ENCODE measurements at places on chromosomes 16 and 17. TPM values are rescaled to one million over a fixed set of nuclear protein-coding genes. Genes with fewer than 3 reads are reported as not detected.
A peak's percentile ranks its signal among the peaks of the same experiment; 100 is the strongest.

MEIOC gene
- total RNA-seq, result not detected

ABI3 gene
- not detected for total RNA-seq

TOM1L1 gene
- 6.4 TPM for total RNA-seq

PPP1R27 gene
- 0.81 TPM for total RNA-seq

ITGB3 gene
- not detected for total RNA-seq

DNA sequence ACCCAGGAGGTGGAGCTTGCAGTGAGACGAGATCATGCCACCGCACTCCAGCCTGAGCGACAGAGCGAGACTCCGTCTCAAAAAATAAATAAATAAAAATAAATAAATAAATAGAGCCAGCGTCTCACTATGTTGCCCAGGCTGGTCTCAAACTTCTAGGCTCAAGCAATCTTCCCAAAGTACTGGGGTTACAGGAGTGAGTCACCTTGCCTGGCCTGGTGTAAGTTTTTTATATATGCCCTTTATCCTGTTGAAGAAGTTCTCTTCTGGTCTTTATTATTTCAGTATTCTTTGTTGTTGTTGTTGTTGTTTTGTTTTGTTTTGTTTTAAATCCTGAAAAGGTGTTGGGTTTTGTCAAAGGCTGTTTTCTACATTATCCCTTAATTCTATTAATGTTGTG lies 30.1 kb upstream of the ABCC1 start:
- H3K36me3 ChIP-seq, result no peaks in the 10 kb centered on the region
- no peak overlapping the region for H3K27ac ChIP-seq
- H3K27me3 ChIP-seq, result peaks cover 2% of the 10 kb centered on the region

DNA sequence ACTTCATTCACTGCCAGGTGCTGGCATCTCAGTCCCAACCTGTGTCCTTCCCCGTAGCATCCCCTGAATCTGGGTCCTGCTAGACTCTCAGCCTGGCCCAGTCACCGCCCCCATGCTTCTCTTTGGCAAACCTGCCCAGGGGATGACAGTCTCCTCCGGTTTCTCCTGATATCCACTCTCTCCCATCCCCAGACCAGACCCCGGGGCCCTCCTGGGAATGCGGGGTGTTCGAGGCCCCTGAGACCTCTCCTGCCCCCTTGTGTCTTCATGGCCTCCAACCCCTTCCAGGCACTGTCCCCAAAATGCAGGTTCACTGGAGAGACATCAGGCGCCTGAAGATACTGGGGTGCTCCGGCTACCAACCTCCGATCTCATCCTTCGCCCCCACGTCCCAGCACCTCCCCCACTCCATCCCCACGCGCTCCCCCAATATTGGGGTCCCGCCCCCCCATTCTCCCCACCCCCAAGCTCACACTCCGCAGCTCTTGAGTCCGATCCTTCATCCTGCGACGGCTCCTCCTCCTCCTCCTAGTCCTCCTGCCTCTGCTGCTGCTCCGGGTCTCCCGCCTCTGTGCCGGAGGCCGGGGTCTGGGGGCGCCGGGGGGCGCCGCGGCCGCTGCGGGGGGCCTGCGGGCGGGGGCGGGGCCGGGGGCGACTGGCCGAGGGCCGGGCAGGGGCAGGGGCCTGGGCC lies 399 bp downstream of the STX1B start:
- H3K36me3 ChIP-seq, result no peaks in the 10 kb centered on the region
- H3K4me1 ChIP-seq, result peaks cover 19% of the 10 kb centered on the region
- peak; percentile 42 for DNase-seq
- H3K27me3 ChIP-seq, result peaks cover 7% of the 10 kb centered on the region
- peak overlapping the region; percentile 68 for H3K27ac ChIP-seq

DNA sequence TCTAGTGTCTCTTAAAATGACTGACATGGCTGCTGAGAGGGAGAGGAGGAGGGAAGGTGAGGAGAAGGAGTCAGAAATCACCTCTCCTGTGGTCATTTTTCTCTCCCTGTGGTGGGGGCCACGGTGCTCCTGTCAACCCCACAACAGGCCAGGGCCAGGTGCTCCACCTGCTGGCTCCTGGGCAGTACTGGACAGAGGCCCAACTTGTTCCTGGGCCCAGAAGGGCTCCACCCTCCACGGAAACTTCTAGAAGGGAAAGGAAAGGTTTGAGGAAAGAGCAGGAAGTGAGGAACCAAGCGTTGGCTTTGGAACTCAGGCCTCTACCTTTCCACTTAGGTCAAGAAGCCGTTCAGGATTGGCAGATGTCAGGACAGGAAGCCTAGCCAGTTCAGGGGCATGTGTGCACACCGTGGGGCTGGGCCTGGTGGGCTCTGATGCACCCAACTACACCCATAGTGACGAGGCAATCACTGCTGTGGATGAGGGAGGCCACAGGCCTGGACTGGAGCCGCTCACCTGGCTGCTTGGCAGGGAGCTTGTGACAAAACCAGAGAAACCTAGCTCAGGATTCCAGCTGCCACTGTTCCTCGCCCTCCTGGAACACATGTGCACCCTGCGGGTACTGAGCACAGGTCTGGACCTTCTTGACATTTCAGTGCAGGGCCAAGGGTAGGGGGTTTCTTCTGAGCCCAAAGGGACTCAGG lies 36.1 kb downstream of the WNT3 start:
- no peak for DNase-seq
- peaks cover 16% of the 10 kb centered on the region for H3K27me3 ChIP-seq
- peaks cover 5% of the 10 kb centered on the region for H3K4me1 ChIP-seq

DNA sequence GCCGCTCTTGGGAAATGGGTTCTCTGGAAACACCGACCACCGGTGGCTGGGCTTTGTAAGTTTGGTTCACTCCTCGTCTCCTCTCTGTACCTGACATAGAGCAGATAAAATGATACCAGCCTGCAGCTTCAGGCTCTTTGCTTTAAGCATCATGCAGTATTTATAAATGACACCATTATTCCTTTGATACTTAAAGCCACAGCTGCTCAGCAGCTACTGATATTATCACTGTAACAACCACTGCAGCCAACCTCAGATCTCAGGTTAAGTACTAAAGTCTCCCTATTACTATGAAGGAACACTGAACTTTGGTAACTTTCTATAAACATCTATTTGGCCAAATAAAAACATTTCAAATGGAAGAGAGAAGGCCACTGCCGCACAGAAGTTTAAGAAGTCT lies 34.6 kb downstream of the PDIA2 start:
- H3K27me3 ChIP-seq, result peaks cover 2% of the 10 kb centered on the region
- no peak for DNase-seq
- no peak overlapping the region for H3K27ac ChIP-seq
- no peaks in the 10 kb centered on the region for H3K36me3 ChIP-seq
- H3K4me3 ChIP-seq, result no peak overlapping the region

DNA sequence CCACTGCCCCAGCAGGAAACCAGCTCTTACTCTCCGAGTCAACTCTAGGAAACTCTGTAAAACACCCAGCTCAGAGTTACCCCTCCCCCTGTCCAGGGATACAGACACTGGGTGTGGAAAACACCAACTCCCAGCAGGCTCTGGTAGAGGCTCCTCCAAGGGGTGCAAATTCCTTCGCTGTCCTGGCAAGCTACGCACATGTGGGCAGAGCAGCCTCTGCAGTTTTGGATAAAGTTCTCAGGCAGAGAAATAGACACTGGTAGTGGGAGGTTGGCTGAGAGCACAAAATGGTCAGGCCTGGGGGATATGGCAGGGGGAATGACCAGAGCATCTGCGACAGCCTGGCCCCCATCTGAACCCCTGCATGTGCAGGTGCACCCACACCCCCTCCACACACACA lies 146.9 kb upstream of the SDK2 start:
- DNase-seq, result no peak
- H3K27me3 ChIP-seq, result peaks cover 5% of the 10 kb centered on the region
- no peak overlapping the region for H3K4me3 ChIP-seq
- H3K36me3 ChIP-seq, result peaks cover 4% of the 10 kb centered on the region
- peaks cover 14% of the 10 kb centered on the region for H3K4me1 ChIP-seq

DNA sequence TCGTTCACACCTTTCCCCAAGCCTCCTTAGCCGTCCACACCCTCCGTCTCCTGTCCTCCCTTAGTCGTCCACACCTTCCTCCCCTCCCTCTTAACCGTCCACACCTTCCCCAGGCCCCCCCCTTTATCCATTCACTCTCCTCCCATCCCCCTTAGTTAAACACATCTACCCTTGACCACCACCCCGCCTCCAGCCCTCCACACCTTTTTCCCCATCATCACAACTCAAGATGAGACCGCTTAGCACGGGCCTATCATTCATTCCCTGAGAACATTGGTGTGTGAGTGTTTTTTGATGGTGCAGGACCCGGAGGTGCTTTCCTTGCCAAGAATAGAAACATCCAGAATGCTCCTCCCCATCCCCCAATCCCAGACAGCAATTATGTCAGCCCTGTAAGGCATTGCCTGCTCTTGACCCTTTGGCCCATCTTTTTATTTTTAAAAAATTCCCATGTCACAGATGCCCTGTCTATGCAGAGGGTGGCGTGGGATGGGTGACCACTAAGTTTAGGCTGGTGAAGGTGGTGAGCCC lies 1.4 kb downstream of the TENT4B start:
- H3K27ac ChIP-seq, result peak overlapping the region; percentile 31
- DNase-seq, result no peak
- H3K36me3 ChIP-seq, result no peaks in the 10 kb centered on the region
- H3K4me1 ChIP-seq, result peaks cover 17% of the 10 kb centered on the region
- H3K27me3 ChIP-seq, result peaks cover 10% of the 10 kb centered on the region

DNA sequence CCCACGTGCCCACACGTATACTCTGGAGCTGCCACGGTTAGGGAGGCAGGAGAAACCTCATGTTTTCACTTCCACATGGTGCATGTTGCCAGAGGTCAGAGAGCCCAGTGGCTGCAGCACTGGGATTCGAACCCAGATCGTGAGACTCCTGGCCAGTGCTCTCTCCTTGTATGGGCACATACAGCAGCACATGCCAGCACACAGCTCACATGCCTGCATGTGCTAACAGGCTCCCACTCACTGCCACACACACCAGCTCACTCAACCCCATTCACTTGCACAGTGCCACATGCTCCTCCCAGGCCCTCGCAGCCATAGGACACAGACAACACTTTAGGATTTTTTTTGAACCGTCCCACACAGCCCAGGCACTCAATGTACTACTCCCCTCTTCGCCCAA lies 49.5 kb upstream of the MRPS23 start:
- H3K4me3 ChIP-seq, result no peak overlapping the region
- no peaks in the 10 kb centered on the region for H3K36me3 ChIP-seq
- DNase-seq, result no peak
- H3K4me1 ChIP-seq, result peaks cover 25% of the 10 kb centered on the region
- H3K27me3 ChIP-seq, result peaks cover 2% of the 10 kb centered on the region

DNA sequence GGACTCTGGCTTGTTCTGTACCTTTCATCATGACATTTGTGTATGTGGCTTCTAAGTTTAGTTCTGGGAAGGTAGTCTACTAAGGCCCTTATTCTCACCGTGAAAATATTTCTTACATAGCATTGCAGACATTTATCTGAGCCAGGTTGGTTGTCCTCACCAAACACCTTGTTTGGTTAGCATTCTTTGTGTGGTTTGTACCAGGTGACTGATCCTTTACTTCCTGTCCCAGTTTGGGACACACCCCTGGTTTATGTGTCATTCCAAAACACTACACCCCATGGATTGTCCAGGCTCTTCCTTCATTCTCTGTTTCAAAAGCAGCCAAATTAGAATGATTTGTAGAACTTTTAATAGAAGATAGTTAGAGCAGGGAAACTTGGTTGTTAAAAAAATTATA lies 23.2 kb upstream of the DUSP14 start:
- peaks cover 4% of the 10 kb centered on the region for H3K36me3 ChIP-seq
- H3K4me1 ChIP-seq, result peaks cover 3% of the 10 kb centered on the region
- H3K27me3 ChIP-seq, result no peaks in the 10 kb centered on the region

GRCh38 chr16:75312875-75313274 lies 61.5 kb upstream of the BCAR1 start:
- H3K27ac ChIP-seq, result no peak overlapping the region
- no peaks in the 10 kb centered on the region for H3K27me3 ChIP-seq
- H3K4me3 ChIP-seq, result no peak overlapping the region

- H3K27ac ChIP-seq, result no peak overlapping the region
- no peak for DNase-seq
- H3K4me1 ChIP-seq, result peaks cover 22% of the 10 kb centered on the region
Measured at GRCh38 chr17:50048988-50049387, 6.9 kb upstream of the ITGA3 start.

DNA sequence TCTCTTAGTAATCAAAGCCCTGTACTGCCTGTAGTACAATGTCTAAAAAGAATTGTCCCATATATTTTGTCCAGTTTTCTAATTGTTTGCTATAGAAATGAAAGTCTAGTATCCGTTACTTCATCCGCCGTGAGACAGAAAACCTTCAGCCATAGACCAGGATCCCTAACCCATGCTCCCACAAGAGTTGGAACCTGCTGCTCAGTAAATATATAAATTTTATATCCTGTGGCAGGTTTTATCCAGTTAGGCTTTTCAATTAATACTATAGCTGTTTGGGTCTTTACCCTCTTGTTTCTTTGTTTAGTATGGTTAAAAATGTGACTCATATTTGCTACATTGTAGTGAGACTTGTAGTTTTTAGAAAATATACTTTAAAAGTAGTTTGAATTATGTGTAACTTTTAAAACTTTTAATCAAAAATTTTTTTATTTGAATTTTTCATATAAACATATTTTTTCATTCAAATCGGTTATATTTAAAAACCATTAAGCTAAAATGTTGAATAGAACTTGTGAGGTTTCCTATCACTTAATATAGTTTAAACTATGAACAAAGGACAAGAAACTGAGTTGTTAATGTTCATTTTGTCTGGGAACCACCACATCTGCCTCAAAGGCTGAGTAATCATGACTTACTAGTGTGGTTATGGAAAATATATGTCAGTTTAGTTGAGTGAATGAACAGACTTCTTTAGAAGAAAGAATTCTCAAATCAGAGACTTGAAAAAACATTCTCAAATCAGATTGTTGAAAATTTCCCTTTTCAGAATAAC lies 54.8 kb downstream of the VMP1 start:
- no peak overlapping the region for H3K27ac ChIP-seq
- H3K4me3 ChIP-seq, result no peak overlapping the region
- no peaks in the 10 kb centered on the region for H3K4me1 ChIP-seq
- no peaks in the 10 kb centered on the region for H3K27me3 ChIP-seq
- DNase-seq, result no peak
- H3K36me3 ChIP-seq, result peaks cover 5% of the 10 kb centered on the region

DNA sequence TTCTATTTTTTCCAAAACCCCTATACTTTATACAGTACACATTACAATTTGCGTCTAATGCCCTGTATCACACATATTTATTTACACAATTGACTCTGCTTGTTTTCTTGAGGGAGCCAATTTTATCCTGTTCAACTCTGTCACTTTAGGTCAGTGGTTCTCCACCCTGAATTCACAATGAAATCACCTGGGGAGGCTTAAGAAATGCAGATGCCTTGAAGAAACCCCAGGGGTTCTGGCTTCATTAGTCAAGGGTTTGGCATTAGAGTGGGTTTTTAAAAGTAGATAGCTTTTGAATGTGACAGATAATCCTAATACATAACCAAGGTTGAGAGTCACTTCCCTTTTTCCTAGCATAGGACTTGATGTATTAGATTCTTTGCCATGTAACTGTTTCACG lies 398.6 kb upstream of the ERCC4 start:
- H3K27ac ChIP-seq, result no peak overlapping the region
- H3K4me3 ChIP-seq, result no peak overlapping the region
- H3K27me3 ChIP-seq, result no peaks in the 10 kb centered on the region
- H3K4me1 ChIP-seq, result no peaks in the 10 kb centered on the region
- no peak for DNase-seq

- no peaks in the 10 kb centered on the region for H3K4me1 ChIP-seq
- DNase-seq, result no peak
Measured at GRCh38 chr16:65958086-65958485, 408.4 kb upstream of the CDH5 start.

All from glutamatergic neuron (in vitro differentiated cells).